NCI-H226 (cell line): ENCODE measurements at places on chromosomes 1 and 21.

GRCh38 chr1:26015358-26015757 lies 6.2 kb upstream of the EXTL1 start:
- DNase-seq = peak; percentile 50

GRCh38 chr1:59138402-59138801 lies 158.5 kb upstream of the FGGY start:
- no peak for DNase-seq

GRCh38 chr1:179187735-179188471 lies 41.6 kb downstream of the ABL2 start:
- DNase-seq = no peak

- no peak for DNase-seq
These were observed 5.8 kb downstream of the CLEC20A start for GRCh38 chr1:178490967-178491366.

DNA sequence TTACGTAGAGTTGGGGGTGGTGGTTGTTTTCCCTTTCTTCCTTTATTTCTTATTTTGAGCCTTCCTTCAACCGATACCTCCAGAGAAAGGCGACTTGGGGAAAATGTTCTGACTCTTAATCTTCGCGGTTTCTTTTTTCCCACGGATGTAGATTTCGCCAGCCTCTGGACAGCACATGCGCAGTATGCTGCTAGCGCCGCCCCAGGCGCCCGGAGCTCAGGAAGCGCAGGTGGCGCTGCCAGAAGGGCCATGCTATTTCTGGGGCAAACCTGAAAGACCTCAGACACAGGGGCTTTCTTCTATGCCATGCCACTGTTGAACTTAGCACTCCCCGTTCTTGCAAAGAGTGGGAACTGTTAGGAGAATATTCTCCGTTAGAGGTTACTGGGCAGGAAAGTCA lies 392.1 kb downstream of the KIF26B start:
- DNase-seq = no peak

DNA sequence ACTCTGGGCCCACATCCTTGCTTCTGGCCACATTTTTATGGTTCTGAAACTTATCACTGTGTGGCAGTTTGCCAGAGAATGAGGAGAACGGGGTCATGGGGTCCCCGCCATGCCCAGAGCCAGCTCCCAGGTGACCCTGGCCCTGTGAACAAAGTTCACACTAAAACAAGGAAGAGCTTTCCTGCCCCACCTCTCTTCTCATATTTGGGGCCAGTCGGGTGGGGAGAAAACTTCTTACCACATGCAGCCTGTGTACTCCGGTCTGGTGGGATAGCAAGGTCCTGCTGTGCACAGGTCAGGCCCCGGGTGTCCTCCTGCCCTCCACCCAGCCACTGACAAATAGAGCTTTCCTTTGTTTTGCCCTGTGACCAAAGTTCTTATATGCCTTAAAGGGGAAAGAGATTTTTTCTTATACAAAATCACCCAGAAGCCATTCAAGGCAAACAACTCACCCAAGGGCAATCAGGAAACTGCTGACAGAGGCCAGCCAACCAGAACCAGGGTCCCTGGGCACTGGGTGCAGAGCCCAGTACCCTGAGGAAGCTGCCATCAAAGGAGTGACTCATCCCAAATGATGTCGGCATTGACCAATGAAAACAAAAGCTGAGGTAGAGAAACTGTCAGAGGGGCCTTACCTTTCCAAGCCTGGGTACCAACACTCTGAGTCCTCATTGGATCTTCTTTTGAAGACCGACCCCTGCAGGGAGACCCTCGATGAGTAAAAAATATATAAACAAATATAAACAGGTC lies 53.6 kb downstream of the OLIG1 start:
- DNase-seq = no peak

DNA sequence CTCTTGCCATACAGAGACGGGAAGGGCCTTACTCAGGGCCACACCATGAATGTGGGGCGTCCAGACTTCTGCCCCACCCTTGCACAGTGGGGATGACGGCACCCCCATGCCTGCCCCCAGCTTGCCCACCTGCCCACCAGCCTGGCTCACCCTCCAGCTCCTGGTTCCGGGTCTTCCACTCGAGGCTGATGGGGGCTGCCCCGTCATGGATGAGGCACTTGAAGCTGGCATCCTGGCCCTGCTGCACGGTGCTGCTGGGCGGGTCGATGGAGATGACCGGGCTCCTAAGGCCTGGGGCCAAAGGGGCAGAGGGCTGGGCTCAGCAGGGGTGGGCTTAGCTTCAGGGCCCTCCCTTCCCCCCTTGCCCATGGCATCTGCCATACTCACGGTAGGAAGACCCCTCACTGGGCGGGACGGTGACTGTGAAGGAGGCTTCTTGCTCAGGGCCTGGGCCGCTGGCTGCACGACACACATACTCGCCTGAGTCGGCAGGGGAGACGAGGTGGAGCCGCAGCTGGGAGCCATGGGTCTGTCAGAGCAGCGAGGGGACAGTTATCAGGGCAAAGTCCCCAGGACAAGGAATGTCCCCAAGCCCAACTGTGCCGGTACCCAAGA lies 29.9 kb downstream of the LDLRAD2 start:
- no peak for DNase-seq

DNA sequence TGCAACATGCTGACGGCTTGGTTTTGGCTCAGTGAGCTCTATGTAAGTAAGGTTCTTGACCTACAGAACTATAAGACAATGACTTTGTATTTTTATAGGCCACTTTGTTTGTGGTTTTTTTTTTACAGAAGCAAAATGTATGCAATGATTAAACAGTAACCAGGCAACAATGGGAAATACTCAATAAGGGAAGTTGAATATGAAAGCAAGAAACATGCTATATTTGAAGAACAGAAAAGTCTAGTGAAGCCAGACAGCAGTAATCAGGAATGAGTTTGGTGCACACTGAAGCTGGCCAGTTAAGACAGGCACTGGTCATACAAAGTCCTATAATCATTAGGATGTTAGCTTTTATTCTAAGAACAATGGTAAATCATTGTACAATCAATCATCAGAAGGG lies 1926.8 kb downstream of the NCAM2 start:
- no peak for DNase-seq

DNA sequence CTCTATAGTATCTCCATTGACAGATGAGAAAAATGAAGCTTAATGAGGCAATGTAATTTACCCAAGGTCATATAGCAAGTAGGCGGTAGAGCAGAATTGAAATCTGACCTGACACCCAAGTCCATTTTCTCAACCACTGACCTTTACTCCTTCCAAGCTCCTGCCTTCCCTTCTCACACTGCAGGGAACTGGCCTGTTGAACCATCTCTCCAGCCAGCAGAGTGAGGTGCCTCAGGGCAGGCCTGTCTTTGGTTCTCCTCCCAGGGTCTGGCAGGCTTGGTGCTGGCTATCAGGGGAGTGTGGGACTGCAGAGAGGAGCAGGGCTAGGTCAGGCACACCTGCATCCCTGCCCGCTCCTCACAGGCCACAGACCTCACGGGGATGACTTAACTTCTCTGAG lies 126.8 kb downstream of the BEND5 start:
- DNase-seq = no peak

DNA sequence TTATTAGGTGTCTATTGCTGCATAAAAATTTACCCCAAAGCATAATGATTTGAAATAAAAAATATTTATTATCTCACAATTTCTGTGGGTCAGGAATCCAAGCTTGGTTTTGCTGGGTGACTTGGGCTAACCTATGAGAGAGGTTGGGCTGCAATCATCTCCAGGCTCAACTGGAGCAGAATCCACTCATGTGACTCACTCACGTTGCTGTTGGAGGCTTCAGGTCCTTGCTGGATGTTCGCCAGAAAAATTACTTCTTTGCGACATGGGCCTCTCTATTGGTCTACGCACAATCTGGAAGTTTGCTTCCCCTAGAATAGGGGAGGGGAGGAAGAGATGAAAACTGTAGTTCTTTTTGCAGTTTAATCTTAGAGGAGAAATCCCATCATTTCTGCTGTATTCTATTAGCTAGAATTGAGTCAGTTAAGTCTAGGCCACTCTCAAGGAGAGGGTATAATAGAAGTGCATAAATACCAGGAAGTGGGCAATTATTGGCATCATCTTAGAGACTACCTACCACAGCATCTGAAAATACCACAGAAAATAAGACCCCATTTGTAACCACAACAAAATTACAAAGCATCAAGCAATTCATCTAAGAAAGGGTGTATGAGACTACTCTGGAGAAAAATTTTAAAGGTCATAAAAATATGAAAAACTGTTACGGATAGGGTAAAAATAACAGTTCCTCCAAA lies 5.7 kb upstream of the FASLG start:
- peak; percentile 55 for DNase-seq

- no peak for DNase-seq
These were observed 204.7 kb upstream of the PROX1 start for GRCh38 chr1:213782941-213783672.

- DNase-seq = no peak
These were observed 7.4 kb upstream of the DEGS1 start for GRCh38 chr1:224175617-224176016.

- DNase-seq = peak; percentile 23
These were observed 69.9 kb downstream of the CACHD1 start for GRCh38 chr1:64539781-64540218.

GRCh38 chr1:247008406-247008799 lies 546 bp upstream of the ZNF695 start:
- no peak for DNase-seq

GRCh38 chr1:115705085-115705951 lies 63.2 kb downstream of the CASQ2 start:
- peak; percentile 7 for DNase-seq

GRCh38 chr1:197269053-197269452 lies 1.0 kb downstream of the CRB1 start:
- DNase-seq = no peak

DNA sequence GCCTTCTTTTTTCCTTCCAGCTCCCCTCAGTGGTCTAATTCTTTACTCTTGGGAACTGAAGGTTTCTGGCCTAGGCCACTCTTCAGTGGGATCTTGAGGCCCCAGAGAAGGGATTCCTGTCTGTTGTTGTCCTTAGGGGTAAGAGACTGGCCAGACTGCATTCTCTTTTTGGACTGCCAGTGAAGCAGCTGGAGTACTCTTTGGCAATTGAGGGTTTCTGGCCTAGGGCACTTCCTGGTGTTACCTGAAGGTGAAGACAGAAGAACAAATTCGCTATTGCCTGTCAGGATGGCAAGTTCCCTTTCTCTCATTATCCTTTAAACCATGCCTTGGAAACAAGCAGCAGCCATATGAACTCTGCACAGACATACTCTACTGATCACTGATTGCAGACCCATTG lies 286.6 kb upstream of the ZP4 start:
- DNase-seq = no peak

DNA sequence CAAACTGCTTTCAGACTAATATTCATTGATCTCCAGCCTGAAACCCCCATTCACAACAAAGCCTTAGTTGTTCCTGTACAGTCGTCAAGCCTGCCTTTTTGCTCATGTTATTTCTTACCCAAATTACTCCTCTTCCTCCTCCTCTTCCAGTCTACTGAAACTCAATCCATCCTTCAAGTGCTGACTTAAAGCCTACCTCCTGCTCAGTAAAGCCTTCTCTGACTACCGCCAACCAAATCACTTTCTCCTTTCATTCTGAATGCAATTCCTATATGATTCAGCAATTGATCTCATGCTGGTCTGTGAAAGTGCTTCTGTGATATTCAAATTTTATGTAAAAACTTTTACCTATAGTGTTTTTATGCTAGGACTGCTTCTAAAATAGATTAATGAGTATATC lies 18.6 kb downstream of the TAF5L start:
- DNase-seq = no peak

GRCh38 chr21:14527696-14528652 lies 18.1 kb downstream of the SAMSN1 start:
- DNase-seq = no peak

DNA sequence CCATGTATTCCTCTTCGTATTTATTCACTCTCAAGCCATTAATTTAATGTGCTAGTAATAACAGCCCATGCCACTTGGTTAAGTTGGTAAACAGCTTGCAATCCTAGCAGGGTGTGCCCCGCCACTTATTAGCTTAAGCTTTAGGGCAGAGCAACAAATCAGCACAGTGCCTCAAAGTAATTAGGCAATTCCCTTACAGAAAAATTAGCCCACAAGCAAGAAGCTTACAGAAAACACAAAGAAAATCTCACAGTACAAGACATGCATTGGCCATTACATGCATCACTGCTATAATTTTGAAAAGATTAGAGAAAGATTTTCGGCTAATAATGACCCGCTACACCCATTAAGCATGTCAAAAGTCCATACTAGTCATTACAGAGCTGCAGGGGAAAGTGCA lies 47.6 kb downstream of the TGFB2 start:
- no peak for DNase-seq

GRCh38 chr1:244640917-244641316 lies 12.0 kb upstream of the DESI2 start:
- no peak for DNase-seq

GRCh38 chr1:84698151-84699110 lies 8.2 kb upstream of the SSX2IP start:
- DNase-seq = peak; percentile 82

GRCh38 chr1:1763657-1764621 lies 14.3 kb downstream of the NADK start:
- DNase-seq = peak; percentile 79

DNA sequence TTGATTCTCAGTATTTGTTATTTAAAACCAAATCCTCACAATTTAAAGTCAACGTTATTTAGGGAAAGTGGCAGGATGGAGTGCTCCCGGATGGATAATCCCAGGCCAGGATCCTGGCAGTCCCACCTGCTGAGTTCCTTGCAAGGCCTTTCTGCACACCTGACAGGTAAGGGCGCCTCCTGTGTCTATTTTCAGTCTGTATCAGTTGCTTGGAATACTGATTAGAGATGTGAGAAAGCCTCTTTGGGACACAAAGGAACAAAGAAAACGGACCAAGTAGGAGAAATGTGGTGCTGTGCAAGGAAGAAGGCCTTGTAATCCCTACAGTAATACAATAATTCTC lies 12.2 kb downstream of the STYXL2 start:
- no peak for DNase-seq

DNA sequence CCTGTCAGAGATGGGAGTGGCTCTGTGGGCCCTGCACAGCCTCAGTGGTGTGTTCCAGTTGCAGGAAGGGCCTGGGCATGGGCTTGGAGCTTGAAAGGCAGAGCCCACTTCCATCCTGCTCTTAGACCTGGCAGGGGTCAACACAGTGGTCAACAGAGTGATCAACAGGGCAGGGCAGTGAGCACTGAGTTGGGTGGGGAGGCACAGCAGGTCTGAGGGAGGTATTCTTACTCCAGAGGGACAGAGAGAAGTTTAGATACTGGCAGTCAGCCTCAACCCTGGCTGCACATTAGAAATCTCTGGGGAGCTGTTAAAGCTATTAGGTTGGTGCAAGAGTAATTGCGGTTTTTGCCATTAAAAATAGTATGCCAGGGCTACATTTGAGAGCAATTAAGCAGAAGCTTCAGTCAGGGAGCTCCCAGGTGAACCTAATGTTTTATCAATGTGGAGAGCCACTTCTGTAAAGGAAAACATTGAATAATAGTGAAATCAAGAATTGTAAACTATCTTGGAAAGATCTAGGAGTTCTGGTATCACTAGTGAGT lies 37.7 kb downstream of the SH3BGR start:
- no peak for DNase-seq

GRCh38 chr1:211710566-211711314 lies 35.3 kb upstream of the NEK2 start:
- no peak for DNase-seq

GRCh38 chr1:26542771-26543451 lies 13.3 kb downstream of the RPS6KA1 start:
- DNase-seq = no peak
